CD4-positive, alpha-beta memory T cell (primary cell): ENCODE measurements at places on chromosomes 2 and 18. TPM values are rescaled to one million over a fixed set of nuclear protein-coding genes. Genes with fewer than 3 reads are reported as not detected.

Gene LINC00305
- total RNA-seq = not detected

Gene WDR35
- 5.7 TPM for total RNA-seq

Gene FAM124B
- total RNA-seq = 0.15 TPM

DNA sequence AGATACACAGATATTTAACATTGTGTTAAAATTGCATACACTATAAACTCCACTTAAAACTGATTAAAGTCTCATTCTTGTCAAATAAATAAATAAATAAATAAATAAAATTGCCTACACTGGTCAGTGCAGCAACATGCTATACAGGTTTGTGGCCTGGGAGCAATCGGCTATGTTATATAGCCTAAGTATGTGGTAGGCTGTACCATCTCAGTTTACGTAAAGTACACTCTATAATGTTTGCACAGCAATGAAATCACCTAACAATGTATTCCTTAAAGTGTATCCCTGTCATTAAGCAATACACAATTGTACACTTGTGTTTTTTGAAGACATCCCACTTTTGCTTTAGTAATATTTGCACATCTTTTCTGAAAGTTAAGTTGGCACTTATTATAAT, 337.7 kb upstream of the SETBP1 start:
- DNase-seq = no peak

- no peak for DNase-seq
Observed at GRCh38 chr2:63050334-63051041, at the start of gene OTX1. OTX1 (plus strand) TSS chr2:63050830; CDS start chr2:63052991, 2,161 bp downstream.

DNA sequence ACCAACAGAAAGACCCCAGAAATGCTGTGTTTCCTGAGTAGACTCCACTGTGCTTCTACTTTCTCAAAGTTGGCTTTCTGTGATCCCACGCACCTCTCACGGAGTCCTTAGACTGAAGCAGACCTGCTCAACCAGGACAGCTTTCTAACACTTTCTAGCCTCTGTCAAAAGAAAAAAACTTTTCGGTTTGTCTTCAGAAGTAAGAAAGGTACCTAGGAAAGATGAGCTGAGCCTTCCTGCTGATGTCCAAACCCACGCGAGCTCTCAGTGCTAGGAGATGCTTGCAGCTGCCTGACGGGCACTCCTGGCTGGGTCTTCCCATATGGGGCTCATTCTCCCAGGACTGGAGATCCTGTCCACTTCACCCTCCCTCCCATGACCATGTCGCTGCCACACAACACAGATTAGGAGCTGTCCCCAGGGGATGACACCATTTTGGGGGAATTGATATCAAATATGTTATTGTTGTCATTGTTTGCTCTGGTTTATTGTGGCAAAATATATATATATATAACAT, 49.2 kb upstream of the DAPL1 start:
- DNase-seq = no peak

DNA sequence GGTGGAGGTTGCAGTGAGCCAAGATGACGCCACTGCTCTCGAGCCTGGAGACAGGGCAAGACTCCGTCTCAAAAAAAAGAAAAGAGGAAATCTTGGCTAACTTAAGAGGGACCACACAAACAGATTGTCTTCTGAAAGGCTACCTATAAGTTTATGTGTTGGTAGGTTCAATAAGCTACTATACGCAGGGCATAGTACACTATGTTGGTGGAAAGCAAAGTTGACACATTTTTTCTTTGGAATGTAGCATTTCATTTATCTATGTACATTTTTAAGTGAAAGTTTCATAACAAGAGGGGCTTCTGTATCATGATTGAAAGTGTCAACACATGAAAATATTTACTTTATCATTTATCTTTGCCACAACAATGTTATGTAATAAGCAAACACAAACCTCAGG, 752.6 kb upstream of the ACVR2A start:
- DNase-seq = no peak

DNA sequence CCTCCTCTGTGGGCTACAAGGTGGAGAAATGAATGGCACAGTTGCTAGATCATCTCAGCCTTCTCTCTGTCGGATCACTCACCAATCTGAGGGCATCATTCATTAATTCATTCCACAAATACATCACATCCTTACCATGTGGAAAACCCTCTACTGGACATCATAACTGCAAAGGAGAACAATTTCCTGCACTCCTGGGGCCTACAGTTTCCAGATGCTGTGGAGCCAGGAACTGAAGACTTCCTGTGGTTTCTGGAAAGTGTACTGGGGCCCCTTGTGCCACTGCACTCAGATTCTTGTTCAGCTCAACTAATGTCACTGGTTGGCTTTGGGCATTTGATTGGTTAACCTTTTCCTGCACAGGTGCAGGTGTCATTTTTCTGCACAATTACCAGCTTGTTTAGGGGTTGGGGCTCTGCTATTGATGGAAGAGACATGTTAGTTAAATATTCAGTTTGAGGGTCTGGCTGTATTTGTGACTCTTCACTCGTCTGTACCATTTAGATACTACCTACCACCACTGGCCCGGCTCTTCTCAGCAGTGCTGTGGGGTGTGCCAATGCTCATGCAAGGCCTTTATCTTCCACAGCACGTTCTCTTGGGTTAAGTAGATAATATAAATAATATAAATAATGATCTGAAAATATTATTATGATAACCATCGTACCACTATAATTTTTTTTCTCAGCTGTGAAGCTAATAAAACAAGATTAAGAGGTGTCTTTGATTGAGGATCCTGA, 427.3 kb downstream of the TSN start:
- DNase-seq = no peak

DNA sequence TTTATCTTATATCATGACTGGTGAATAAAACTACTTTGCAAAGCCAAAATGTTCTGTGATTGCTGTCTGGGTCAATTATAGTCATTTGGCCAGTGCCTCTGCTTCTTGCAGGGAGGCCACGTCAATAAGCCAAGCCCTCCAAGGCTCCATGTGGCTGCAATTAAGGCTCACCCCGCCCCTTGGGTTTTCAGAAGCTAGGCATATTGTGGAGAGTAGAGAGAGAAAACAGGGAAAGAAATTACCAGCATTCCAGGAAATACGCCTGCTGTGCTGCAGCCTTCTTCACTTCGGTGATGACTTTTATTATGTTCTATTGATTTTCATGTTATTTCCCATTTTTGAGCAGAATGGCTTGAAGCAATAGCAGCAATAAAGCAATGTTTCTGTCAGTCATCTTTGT, 319.7 kb downstream of the SOX11 start:
- no peak for DNase-seq

DNA sequence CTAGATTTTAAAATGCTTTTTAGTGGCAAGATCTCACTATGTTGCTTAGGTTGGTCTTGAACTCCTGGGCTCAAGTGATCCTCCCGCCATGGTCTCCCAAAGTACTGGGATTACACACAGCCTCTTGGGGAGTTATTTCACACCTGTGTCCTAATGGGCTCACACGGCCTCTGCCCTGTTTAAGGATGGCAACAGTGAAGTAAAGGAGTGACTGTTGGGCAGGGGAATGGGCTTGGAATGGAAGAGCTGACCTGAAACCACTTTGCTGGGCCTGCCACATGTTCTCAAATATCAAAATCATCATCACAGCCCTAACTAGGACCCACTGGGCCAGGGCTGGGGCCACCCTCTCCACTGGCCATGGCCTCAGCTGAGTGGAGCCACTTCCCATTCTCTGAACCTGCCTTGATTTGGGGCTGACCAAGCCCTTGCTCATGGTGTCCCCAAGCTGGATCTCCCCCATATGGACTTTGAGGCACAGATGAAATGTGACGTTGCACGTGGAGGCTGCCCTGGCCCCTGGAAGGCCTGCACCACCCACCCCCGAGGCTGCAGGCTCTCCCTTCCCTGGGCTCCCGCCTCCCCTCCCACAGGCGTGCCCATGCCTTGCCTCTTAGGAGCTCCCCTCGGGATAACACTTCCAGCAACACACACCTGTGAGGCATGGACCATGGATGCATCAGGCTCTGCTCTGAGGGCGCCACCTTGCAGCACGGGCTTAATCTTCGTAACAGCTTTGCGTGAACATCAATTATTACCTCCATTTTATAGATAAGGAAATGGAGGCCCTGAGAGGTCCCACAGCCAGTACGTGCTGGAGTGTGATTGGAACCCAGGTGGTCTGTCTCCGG, 71.8 kb upstream of the SMAD7 start:
- no peak for DNase-seq

GRCh38 chr18:46768166-46768921, 11.5 kb upstream of the ST8SIA5 start:
- no peak for DNase-seq

DNA sequence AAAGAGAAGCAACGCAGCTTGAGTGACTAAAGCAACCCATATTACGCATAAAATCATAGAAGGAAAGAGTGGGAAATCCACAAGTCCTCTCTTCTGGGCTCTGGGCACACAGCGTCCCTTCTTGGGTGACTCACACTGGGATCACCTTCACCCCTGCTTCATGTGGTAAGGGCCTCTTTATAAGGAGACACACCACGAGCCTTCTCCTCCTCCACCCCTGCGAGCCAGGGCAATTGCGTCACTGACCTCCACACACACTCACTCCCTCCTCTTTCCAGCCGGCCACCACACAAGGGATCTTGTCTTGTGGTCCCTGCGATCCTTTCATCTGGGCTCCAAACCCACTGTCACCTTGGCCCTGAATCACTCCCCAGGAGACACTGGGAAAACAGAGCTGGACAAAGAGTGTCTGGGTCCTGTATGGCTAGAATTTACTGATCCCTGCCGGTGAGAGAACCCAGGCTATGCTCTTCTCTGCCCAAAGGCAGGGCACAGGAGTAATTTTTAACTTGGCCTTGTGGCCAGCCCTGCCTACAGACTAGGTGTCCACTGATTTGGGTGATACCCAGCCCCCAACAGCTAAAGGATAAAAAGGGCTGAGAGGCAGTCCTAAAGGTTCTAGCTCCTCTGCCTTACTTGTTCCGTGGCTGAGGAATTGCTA, 35.3 kb downstream of the NHEJ1 start:
- no peak for DNase-seq

DNA sequence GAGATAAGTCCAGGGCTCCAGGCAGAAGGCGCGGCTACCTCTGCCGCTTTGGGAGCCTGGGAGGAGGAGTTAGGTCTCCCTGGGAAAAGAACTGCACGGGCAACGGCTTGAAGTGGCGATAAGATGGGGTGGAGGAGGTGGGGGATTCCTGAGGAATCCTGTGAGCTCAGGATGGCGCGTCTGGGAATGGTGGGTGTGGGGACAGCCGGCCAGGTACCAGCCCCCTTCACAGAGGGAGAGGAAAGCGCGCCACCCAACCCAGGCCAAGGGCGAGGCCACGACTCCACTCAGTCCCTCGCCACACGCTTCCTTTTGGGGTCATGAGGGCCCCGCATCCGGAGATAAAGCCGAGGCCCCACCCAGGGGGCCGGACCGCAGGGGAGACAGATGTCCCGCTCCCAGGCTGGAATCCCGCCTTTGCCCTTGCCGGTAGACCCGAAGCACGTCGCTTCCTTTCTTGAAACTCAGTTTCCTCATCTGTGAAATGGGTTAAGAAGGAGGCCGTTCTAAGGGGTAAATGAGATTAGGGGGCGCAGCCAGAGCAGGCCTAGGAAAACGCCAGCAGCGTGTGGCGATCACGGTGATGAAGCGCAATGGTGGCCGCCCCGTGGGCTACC, 1.7 kb upstream of the CTDSP1 start:
- peak; percentile 56 for DNase-seq
